ENCODE measurements at places on chromosomes 5 and 9.

- DNase-seq, result no peak
These were observed 34.7 kb downstream of the LPCAT1 start for GRCh38 chr5:1488882-1489680.

- DNase-seq, result no peak
These were observed 194.8 kb downstream of the AUH start for GRCh38 chr9:91166796-91167366.

- peak; percentile 35 for DNase-seq
These were observed 3.5 kb downstream of the TMCO6 start for GRCh38 chr5:140642718-140643117.

DNA sequence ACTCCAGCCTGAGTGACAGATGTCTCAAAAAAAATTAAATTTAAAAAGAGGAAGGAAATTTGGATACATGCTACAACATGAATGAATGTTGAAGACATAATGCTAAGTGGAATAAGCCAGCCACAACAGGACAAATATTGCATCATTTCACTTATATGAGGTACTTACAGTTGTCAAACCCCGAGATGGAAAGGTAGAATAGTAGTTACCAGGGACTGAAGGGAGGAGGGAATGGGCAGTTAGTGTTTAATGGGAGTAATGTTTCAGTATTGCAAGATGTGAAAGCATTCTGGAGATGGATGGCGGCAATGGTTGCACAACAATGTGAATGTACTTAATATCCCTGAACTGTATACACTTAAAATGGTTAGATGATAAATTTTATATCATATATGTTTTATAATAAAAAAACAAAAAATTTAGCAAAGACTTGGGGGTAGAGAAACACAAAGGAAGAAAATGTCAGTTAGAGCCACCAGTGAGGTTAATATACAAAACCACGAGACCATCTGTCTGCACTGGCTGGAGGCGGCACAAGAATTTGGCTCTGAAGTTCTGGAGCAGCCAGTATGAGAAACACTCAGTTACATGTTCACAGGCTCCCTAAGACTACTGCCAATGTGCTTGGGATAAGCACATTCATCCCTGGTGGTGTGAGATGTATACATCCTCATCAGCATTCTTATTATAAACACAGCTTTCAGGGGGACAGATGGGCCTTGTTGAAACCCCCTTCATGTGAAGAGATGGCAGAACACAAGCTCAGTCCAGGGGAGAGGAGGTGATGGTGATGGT, 37.0 kb upstream of the RPS23 start:
- DNase-seq, result no peak

Data from Karpas-422 (cell line).